CD4-positive, alpha-beta T cell treated with Interleukin-6 at 100 ng/mL for 8 hours (primary cell): ENCODE measurements at places on chromosomes 4 and X.

DNA sequence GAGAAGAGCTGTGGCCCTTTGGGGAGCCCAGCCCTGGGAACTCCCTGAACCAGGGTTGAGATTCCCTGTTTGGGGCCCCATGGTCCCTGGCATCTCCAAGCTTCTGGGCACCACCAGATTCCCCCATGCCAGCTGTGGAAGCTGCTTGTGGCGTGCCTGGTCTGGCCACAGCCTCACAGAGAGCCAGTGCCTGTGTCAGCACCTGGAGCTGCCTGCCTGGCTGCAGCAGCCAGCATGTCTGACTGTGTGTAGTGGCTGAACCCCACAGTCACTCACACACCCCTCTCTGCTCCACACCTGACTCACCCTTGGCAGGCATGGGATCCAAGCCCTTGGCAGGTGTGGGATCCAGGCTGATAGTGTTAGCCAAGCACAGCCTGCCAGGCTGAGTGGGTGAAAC, 97.2 kb upstream of the GALNTL6 start:
- no peak for DNase-seq

DNA sequence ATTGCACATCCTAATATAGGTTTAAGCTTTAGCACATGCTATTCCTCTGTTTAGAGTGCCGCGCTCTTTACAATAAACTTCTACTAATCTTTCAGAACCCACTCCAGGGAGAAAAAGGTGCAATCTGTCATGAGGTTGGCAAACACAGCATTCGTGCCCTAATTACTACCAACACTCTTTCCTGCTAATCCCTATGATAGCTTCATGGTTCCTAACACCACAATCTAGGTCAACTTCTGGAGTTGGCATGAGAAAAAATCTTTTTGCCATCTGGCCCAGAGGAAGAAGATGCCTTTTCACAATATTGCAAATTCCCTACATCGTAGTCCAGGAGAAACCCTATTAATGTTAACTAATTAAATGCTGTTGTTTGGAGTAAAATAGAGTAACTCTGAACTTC, 39.6 kb downstream of the TMA16 start:
- DNase-seq = no peak

DNA sequence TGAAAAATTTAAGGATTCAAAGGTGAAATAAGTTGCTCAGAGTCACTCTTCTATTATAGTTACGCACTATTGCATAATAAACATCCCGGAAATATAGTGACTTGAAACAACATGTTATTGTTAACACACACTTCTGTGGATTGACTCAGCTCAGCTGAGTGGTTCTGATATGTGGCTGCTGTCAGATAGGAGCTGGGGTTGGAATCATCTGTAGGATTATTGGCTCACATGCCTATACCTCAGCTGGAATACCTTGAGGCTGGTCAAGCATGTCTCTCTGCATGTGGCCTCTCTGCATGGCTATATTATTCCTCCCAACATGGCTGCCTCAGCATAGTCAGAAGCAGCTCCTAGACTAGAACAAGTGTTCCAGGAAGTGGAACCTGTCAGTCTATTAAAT, 486.7 kb upstream of the MAGEB2 start:
- DNase-seq = no peak

DNA sequence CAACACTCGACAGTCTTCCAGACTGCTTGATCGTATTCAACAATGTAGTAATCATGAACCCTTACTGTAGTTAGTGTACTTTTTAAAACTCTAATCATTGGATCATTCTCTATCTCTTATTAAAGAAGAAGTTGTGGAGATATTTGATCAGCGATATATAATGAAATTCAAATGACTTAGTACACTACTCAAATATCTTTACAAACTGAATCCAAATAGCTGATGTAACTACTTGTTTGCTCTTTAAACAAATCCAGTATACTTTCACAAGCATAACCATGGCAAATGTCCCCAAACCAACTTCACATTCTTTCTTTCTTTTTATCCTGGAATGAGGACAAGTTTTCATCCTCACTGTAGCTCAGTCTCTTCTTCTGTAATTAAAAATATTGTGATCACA, 1569.9 kb upstream of the ADGRL3 start:
- no peak for DNase-seq

GRCh38 chr4:13525606-13526281, 18.6 kb downstream of the NKX3-2 start:
- DNase-seq = no peak

GRCh38 chr4:119697887-119698393, 69.3 kb upstream of the PDE5A start:
- no peak for DNase-seq

GRCh38 chr4:57249083-57249482, 138.9 kb upstream of the IGFBP7 start:
- no peak for DNase-seq

- peak; percentile 10 for DNase-seq
Observed at GRCh38 chr4:102819588-102820365, 7.6 kb downstream of the UBE2D3 start.

DNA sequence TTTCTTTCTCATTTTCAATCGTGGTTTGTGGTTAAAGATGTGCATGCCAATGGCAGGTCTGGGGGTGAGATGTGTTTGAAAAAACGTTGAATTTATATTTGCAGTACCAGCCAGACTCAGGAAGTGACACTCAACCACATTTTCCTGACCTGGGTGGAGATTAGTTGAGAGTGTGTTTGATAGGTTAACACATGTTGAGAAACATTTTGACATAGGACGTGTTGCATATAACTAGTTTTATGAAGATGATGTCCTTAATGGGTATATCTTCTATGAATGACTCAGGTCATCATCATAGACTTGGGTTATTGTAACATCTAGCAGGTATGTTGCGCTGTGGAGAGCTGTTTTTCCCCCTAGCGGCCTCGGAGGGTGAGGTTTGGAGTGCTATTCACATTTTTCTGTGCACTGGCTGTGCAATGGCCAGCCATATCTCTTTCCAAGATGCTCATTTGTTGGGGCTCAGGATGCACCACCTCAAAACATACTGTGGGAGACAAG, 21.7 kb upstream of the CD38 start:
- peak; percentile 78 for DNase-seq

- DNase-seq = no peak
Observed at GRCh38 chr4:152398060-152398459, 137.8 kb downstream of the FBXW7 start.

DNA sequence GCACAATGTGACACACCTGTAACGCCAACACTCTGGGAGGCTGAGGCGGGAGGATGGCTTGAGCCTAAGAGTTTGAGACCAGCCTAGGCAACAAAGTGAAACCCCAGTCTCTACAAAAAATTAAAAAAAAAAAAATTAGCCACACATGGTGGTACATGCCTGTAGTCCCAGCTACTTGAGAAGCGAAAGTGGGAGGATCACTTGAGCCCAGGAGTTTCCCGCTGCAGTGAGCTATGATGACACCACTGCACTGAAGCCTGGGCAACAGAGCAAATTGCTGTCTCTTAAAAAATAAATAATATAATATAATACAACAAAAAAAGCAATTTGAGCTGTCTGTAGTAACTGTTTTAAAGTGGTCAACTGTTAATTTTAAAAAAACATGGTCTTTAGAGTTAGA, 13.2 kb downstream of the SPOCK3 start:
- no peak for DNase-seq

- no peak for DNase-seq
Observed at GRCh38 chrX:129359269-129359668, 164.0 kb downstream of the SMARCA1 start.

- no peak for DNase-seq
Observed at GRCh38 chr4:77170926-77171325, 13.9 kb downstream of the CCNG2 start.

GRCh38 chr4:2934077-2934812, 29.0 kb downstream of the NOP14 start:
- DNase-seq = peak; percentile 46

- DNase-seq = no peak
Observed at GRCh38 chr4:156784970-156785369, 186.6 kb downstream of the PDGFC start.

DNA sequence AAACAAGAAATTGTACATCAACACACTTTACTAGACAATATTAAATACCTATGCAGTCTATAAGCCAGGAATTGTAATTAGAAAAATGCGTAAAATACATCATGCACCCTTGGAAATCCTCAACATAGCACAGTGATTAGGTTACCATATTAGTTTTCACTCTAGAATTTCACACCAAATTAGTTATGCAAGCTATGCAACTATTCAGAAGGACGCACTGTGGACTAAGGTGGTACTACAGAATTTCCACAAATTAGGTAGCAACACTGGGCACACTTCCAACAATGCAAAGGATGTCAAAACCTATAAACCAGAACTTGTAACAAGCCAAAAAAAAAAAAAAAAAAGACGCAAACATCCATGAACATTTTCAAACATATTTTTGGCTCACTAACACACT, 71.1 kb upstream of the ZCCHC13 start:
- DNase-seq = no peak

- DNase-seq = no peak
Observed at GRCh38 chr4:71441186-71442169, 102.7 kb downstream of the SLC4A4 start.

GRCh38 chrX:29627833-29628232, 587.5 kb upstream of the MAGEB2 start:
- no peak for DNase-seq

DNA sequence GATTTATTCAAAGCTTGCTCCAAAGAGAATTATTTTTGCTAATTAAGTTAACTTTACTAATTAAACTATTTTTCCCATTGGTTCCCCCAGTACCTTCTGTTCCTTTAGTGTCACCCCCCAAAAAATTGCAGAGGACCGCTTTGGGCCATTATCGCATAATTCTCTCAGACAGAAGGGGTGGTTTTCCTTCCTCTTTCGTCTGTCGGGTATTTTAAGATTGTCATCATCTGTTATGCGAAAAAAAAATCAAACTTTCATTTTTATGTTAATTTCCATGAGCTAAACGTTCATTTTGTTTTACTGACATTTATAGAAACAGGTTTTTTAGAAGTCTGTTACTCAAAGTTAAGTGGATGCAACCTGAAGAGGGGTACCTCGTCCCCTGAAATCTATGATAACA, 76.2 kb upstream of the DDX3X start:
- DNase-seq = no peak

DNA sequence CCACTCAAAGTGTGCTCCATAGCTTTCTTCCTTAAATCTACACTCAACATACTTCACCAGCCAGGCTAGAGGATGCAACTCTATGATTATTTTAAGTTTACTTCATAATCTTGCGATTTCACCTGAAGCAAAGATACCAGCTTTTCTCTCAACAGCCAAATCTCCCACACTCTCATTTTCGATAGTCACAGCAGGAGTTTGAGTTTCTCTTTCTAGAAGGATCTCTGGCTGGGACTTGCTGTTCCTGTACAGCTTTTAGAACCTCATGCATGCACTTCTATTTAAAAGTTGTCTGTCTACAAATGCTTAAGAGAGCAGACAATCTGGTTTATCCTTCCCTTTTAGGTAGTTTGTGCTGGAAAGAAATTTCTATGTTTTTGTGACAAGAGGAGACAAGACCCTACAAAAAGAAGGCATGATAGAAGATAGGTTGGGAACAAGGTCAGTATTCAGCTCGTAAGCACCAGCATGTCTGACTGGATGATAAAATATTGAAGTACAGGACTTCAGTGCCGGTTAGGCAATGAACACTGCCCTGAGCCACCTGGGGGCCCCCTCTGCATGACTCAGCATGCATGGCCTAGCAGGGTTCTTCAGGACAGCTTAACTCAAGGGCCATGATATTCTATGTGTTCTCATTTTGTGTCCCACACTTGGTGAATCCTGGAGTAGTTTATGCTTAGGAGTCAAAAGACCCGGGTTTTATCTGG, 65.6 kb downstream of the ATXN3L start:
- no peak for DNase-seq

DNA sequence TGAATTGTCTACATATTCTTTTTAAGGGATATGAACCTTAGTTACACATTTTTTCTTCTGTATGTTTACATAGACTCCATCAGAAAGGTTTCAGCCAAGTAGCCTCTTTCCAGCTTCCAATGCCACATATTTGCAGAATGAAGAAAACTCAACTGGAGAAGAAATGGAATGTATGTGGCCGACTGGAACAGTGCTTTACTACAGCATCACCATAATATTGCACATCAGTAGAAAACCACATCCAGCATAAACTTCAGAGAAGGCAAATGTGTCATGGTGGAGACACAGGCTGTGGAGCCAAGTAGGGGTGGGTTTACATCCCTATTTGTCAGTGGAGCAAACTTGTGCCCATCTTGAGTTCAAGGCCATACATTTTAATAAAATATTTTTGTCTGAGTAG, 204.8 kb upstream of the LDB2 start:
- DNase-seq = no peak
